ENCODE measurements at places on chromosomes 7 and 10. TPM values are rescaled to one million over a fixed set of nuclear protein-coding genes. Genes with fewer than 3 reads are reported as not detected.

DNA sequence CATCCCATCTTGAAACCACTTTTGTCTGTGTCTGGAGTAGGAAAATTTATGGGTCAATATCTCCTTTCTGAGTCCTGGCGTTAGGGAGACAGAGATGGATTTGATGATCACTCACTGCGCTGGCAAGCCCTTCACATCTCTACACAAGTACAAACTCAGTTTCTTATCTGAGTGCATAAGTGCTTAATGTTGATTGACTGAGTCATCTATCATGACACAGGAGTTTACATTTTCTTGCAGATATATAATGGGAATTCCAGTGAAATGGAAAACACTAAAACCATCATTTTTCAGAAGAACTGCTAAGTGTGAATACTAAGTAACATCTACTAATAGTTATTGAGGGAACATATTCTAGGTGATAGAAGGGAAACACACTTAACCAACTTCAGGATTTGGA lies 763.9 kb upstream of the COBL start:
- no peaks in the 10 kb centered on the region for H3K4me1 ChIP-seq
- no peak overlapping the region for H3K27ac ChIP-seq

- no peak overlapping the region for H3K27ac ChIP-seq
- no peaks in the 10 kb centered on the region for H3K27me3 ChIP-seq
- no peak overlapping the region for H3K4me3 ChIP-seq
Measured at GRCh38 chr10:131477457-131478121, 166.1 kb upstream of the TCERG1L start.

DNA sequence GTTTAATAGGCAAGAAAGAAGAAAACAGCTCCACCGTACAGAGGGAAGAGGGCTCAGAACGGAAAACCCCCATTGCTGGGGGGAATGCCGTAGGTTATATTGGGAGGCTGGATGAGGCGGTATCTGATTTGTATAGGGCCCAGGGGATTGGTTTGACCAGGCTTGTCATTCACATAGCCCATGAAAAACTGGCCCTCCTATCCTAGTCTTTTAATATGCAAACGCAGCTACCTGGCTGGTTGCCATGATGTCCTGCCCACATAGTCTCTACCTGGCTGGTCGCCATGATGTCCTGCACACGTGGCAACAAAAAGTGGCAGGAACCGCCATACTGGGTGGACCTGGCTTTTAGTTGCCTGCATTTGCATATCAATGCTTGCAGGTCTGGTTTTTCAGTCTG lies 84.7 kb downstream of the AUTS2 start:
- DNase-seq, result no peak
- H3K4me1 ChIP-seq, result peaks cover 4% of the 10 kb centered on the region
- no peak overlapping the region for H3K27ac ChIP-seq
- H3K4me3 ChIP-seq, result no peak overlapping the region
- no peaks in the 10 kb centered on the region for H3K36me3 ChIP-seq
- H3K27me3 ChIP-seq, result no peaks in the 10 kb centered on the region

STEAP4 gene
- total RNA-seq, result not detected
